ENCODE measurements at places on chromosomes 7 and 10.

- DNase-seq = no peak
These were observed 415.3 kb upstream of the PRKCQ start for GRCh38 chr10:6995341-6995740.

DNA sequence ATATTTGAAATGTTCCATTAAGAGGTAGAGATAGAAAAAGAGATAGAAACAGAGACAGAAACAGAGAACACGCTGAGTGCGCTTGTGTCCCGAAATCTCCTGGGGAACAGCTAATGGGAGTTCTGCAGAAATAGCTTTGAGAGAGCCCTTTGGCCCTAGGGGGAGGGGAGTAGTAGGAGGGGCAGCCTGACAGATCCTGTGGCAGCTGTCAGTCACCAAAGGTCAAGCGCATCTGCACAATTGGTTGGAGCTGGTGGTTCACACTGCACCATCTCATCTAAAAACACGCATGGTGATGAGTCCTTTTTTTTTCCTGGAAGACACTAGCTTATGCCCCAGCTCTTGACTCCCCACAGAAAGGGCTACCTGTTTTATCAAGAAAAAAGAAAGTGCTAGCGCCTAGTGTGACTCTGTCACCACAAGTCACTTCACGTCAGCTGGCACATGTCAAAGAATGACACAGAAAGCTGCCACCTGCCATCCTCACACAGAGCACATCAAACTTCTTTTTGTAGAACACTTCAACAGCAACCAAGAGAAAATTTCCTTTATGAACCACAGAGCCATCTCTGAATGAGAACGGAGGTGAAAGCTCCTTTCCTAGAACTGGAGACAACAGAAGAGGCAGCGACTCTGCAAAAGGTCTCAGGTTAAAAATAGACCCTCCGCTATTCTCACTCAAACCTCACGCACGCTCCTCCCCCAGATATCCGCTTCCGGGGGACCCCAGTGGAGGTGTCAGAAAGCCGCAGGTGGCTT, 125.7 kb downstream of the GFRA1 start:
- DNase-seq = no peak

DNA sequence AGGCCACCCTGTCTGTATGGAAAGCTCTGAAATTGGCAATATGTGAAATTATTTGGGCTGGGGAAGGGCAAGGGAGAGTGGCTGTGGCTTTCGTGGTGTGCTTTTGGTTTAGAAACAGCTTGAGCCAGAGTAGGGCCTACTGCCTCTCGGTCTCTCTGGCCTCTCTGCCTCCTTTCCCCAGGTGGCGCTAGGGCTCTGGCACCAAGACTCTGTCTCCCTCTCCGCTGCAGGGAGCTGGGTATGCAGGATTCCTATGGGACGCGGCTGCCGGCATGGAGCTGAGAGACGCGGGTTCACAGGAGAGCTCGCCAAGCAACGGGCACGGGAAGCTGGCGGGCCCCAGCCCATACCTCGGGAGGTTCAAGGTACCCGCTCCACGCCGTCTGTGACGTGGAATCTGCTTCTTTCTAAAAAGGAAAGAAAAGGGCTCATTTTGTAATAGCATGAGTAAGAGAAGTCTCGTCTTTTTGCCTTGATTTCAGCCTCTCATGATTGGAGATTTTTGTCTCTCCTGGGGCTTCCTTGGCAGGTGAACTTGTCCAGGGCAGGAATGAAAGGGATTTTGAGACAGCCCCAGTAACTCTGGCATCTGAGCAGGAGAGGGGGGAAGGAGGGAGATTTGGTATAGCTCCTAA, 105.1 kb upstream of the ANLN start:
- no peak for DNase-seq

GRCh38 chr7:23291957-23292560, 7.1 kb upstream of the MALSU1 start:
- no peak for DNase-seq

DNA sequence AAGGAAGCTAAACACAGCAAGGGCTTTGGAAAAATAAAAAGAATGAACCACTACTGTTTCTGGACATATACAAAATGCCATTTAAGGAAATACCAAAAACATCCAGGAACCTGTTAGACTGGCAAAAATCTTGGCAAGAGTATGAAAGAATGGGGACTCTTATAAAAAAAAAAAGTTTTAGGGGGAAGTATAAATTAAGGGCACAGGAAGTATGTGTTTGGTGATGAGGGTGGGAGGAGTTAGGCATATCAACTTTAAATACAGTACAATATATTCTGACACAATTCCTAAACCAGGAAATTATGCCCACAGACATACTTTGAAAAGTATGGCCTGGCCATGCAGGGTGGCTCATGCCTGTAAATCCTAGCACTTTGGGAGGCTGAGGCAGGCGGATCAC, 74.2 kb downstream of the WAPL start:
- DNase-seq = no peak

GRCh38 chr7:83410989-83411591, 237.8 kb downstream of the SEMA3E start:
- DNase-seq = no peak

GRCh38 chr10:4807761-4808507, 18.1 kb upstream of the AKR1E2 start:
- no peak for DNase-seq

GRCh38 chr7:35232994-35233393, 20.9 kb downstream of the TBX20 start:
- DNase-seq = no peak

- DNase-seq = no peak
These were observed 506 bp downstream of the MCM10 start for GRCh38 chr10:13161857-13162271.

DNA sequence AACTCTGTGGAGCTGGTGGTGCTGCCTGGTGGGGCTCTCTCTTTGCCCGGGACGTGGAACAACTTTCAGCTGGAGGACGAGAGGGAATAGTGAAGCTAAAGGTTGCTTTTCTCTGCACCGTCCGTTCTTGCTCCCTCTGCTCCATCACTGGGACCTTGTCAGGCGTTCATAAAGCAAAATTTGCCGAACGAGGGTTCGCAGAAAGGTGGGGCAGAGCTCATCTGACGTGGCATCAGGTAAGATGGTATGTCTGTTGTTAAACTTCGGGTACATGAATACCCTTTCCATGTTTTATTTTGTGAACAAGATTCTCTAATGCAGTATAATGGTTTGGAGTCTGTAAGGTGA, 416 bp downstream of the BBS9 start:
- DNase-seq = no peak

GRCh38 chr10:70267161-70267933, 16.5 kb downstream of the NPFFR1 start:
- no peak for DNase-seq

DNA sequence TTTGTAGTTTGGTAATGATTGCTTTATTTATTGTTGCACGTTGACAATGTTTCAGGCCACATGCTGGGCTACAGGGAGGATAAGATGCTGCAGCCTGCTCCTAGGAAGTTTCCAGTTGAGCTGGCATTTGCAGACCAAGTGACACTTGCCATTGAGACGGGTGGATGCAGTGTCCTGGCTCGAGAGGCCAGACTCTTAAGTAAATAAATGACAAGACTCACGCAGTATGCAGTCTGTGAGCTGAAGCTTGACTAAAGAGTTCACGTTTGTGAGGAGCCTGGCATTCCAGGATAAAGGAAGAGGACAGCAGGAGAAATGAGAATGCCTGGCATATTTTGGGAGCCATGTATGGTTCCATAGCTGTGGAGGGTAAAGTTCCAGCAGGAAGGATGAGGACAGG, 105.8 kb downstream of the BAMBI start:
- no peak for DNase-seq

DNA sequence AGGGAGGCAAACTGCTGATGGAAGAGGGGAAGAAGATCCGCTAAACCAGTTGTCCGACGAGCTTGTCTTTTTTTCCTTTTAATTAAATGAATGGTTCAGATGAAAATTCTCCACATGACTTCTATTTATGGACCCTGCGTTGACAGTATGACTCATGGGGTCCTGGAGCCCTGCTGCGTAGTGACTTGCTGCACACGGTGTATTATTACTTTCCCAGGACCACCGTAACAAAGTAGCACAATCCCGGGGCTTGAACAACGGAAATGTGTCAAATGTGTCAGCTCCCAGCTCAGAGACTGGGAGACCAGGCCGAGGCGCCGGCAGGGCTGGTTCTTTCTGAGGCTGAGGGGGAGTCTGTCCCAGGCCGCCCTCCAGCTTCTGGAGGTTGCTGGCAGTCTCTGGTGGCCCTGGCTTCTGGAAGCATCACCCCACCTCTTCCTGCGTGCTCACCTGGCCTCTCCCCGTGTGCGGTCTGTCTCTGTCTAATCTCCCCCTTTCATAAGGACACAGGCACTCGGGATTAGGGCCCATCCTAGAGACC, 33.8 kb upstream of the MNX1 start:
- no peak for DNase-seq

- DNase-seq = no peak
These were observed 64.3 kb downstream of the ARID5B start for GRCh38 chr10:61965703-61966395.

- peak; percentile 73 for DNase-seq
These were observed 23.6 kb downstream of the DDIT4 start for GRCh38 chr10:72297281-72297804.

DNA sequence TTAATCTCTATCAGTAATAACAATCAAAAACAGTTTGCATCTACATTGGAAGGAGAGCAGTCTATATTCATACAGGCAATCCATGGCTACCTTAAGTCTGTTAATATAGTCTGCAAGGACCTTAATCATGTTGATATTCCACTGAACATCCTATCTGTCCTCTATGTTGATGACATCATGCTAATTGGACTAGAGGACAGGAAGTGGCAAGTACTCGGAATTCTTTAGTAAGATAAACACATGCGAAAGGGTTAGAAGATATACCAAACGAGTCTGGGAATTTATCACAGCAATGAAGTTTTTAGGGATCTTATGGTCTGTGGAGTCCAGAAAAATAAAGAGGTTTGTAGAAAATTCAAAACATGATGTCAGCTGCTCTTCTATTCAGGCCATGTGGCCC, 11.3 kb upstream of the SAMD9L start:
- no peak for DNase-seq

DNA sequence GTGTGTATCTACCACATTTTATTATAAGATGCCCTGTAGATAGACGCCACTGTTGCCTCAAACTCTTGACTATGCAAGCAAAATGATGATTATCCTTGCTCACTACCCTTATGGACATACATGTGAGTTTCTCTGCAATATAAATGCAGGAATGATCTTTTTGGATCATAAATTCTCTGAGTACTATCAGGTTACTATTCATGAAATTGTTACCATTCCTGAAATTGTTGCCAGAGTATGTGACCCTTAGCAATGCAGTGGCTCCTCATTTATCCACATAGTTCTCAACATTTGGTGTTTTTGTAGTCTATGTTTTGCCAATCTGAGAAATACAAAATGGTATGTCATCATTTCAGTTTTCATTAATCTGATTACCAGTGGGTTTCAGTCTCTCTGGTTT, 166.2 kb upstream of the FAM3C start:
- no peak for DNase-seq

DNA sequence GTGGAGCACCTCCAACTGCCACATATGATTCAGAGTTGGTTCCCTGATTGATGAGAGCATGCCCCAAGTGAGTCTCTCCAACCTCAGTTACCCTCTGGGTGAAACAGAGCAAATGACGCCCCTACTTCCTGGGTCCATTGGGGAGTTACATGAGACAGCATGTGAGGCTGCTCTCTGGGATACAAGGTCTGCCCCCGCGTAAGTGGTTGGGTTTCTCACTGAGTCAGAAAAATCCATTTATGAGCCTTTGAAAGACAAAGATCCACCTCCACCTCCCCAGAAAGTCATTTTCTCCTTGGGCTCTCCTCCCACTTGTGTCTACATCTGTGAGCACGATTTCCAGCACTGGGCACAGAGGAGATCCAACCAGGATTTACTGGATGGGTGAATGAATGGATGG, 70.7 kb upstream of the DNAAF5 start:
- DNase-seq = no peak

- DNase-seq = no peak
These were observed 71.3 kb downstream of the PIP4K2A start for GRCh38 chr10:22643116-22643515.

DNA sequence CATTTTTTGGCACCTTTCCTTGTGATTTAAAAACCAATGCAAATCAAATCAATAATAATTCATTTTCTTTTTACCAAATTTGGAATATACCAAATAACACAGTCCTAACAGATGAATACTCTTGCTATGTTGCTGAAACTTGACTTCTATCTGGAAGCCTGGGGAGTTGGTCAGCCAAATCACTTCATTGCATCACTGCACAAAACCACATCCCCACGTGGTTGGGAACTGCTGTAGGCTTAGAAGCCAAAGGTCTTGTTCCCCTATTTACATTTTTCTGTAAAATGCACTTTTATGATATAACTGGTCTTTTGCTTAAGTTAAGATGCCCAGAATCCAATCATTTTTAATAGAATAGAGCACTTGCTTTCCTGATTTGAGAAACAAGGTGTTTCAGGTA, 15.2 kb downstream of the GPR85 start:
- no peak for DNase-seq

All from stimulated activated CD4-positive, alpha-beta T cell treated with anti-CD3 and anti-CD28 coated beads, Interleukin-1b, Interleukin-23, amount 100 ng/mL, for 1 hour (primary cell).